ENCODE measurements at places on chromosomes 1 and 21. TPM values are rescaled to one million over a fixed set of nuclear protein-coding genes. Genes with fewer than 3 reads are reported as not detected.

DNA sequence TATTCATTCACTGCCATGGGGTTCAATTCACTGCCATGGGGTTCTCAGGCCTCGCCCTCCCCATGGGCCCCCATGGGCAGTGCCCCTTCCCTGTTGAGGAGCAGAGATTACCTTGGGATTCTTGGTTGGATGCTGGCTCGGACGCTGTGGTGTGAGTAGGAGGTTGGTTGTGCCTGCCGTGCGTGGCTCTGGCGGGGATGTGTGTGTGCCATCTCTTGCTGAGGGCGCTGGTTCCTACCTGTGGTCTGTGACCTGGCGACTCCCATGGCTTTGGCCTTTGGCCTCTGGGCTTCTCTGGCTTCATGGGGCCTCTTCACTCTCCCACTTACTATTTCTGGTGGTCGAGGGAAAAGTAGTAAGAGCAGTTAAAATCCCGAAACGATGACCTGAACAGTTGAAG is 42.1 kb downstream of the PCNT start:
- ATAC-seq: no peak

DNA sequence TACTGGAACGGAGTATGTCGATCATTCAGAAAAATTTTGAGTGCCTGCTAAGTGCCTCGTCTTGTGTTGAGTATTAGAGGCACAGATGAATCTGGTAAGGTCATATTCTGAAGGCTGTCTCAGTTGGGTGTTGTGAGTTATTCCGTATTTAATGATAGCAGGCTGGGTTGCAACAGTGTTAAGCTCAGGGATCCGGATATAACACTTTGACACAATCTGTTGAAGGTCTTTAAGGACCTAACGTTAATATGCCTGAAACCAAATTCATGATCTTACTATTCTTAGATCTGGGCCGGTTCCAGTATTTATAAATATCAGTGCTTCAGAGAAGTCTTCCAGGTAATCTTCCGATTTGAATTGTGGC is 555 bp downstream of the PRPF38A start:
- ATAC-seq: no peak

DNA sequence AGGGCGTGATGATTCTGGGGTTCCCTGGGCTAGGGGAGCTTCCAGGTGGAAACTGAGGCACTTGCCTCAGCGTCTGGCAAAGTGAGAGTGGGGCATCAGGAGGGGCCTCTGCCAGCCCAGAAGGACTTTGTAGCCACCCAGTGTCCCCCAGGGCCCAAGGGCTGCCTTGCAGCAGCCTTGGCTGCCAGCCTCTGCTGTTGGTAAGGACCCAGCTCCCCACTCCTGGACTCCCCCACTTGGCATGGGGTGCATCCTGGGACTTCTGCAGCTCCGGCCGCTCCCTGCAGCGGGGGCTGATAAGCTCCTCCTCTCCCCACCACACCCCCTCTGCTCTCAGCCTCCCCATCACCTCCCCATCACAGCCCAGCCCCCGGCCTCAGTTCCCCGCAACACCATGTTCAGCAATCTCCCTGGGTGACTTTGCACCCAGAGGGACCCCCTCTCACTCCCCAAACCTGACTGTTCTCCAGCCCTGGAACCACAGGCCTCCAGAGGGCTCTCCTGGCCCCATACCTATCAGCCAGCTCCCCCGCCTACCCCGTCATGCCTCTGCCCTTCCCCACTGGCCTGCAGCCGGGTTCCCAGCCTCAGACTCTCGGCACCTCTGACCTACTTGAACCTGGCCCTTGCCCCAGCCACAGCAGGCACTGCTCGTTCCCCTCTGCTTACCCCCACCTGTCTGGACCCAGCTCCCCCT is 113.0 kb downstream of the CRYAA start:
- ATAC-seq: no peak

GRCh38 chr1:214261206-214262123 is 19.5 kb upstream of the SMYD2 start:
- peak; percentile 90 for ATAC-seq

DNA sequence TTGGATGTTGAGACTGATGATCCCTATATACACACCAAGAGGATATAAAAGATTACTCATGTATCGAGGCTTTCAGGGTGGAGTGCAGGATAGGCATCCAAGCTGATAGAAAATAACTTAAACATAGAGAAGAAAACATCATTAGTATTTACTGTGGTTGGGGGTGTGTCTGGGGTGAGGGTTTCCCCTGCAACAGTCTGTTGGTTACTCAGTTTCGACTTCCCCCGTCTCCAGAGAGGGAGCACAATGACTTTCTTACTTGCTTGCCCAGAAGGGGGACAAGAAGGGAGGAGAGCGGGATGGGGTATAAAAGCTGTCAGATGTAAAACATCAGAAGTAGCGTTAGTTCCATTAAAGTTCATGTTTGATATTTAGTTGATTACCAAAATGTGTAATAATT is 717.4 kb upstream of the ZP4 start:
- no peak for ATAC-seq

- no peak for ATAC-seq
These were observed 97.8 kb downstream of the EBNA1BP2 start for GRCh38 chr1:43074244-43074643.

SYTL1 gene
- total RNA-seq: 0.81 TPM

ACBD6 gene
- 39.2 TPM for total RNA-seq

RPL22 gene
- 251 TPM for total RNA-seq

CD160 gene
- not detected for total RNA-seq

WNT9A gene
- total RNA-seq: 5.4 TPM

OPRD1 gene
- total RNA-seq: not detected

All from gastroesophageal sphincter (tissue), 4 donors.